ENCODE measurements at places on chromosomes 1 and 21.

GRCh38 chr1:172220376-172220775 is 200.1 kb upstream of the C1orf105 start:
- no peaks in the 10 kb centered on the region for H3K4me1 ChIP-seq
- H3K27ac ChIP-seq = no peak overlapping the region
- DNase-seq = no peak
- H3K36me3 ChIP-seq = no peaks in the 10 kb centered on the region

DNA sequence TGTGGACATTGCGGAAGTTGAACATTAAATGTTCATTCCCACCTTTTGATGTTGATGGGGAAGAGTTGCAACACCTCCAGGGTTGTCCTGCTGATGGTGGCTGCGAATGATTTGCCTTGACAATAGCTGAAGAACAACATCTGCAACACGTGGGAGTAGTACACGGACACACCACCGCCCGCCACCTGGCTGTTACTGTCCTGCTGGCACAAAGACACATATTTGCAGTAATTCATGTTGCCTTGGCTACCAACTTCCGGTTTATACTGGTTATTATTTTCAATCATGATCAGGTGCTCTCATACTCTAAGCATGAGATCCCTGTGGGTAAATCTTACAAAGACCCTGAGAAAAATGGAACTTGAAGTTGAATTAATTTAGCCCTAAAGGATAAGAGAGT is 55.2 kb downstream of the UBR4 start:
- peaks cover 63% of the 10 kb centered on the region for H3K36me3 ChIP-seq
- no peak overlapping the region for H3K4me3 ChIP-seq
- H3K4me1 ChIP-seq = peaks cover 19% of the 10 kb centered on the region
- H3K27ac ChIP-seq = no peak overlapping the region

DNA sequence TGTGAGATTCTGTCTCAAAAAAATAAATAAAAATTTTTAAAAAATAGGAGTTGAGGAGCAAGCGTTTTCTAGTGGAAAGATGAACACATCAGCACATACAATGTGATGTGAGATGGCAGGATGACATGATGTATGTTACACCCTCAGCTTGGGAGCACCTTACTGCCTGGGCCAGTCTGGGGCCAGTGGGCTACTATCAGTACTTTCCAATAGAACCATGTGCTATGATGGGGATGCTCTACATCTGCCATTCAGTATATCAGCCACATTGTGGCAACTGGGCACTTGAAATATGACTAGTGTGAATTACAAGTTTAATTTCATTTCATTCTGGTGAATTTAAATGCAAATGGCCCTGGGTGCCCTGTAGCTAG is 156.0 kb downstream of the PGBD5 start:
- H3K36me3 ChIP-seq = no peaks in the 10 kb centered on the region
- H3K4me3 ChIP-seq = no peak overlapping the region
- H3K27ac ChIP-seq = peak overlapping the region; percentile 54

DNA sequence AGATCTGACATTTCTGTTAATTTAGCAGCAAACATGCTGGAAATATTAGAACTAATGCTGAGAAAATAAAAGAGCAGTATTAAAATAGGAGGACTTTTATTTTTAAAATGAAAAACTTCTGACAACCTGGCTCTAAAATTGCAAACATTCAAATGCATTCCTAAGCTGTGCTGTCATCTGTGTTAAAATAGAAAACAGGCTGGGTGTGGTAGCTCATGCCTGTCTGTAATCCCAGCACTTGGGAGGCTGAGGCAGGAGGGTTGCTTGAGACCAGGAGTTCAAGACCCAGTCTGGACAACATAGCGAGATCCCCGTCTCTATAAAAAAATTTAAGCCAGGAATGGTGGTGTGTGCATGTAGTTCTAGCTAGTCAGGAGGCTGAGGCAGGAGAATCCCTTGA is 44.6 kb downstream of the MIGA1 start:
- H3K36me3 ChIP-seq = no peaks in the 10 kb centered on the region
- peak; percentile 21 for DNase-seq
- H3K4me3 ChIP-seq = no peak overlapping the region
- peaks cover 8% of the 10 kb centered on the region for H3K4me1 ChIP-seq
- H3K27me3 ChIP-seq = no peaks in the 10 kb centered on the region
- peak overlapping the region; percentile 31 for H3K27ac ChIP-seq

GRCh38 chr1:111666828-111667227 is 47.2 kb downstream of the RAP1A start:
- no peak for DNase-seq
- H3K36me3 ChIP-seq = no peaks in the 10 kb centered on the region
- no peaks in the 10 kb centered on the region for H3K27me3 ChIP-seq
- no peak overlapping the region for H3K27ac ChIP-seq

DNA sequence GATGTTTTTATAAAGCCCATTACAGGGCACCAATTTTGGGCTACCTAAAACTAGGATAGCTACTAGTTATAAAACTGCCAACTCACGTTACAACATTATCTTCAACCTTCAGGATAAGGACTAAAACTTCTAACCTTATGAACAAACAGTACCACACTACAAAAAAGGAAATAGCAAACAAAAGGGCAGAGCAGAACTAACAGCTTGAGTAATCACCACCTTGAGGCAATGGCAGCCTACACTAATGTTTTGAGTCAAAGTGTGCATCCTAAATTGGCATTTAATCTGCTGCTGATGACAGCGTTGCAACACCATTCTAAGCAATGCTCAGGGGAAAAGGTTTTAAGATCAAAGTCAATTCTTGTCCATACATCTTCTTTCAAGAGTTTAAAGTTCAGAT is 27.2 kb downstream of the PTP4A2 start:
- DNase-seq = no peak
- H3K4me3 ChIP-seq = no peak overlapping the region
- no peak overlapping the region for H3K27ac ChIP-seq
- no peaks in the 10 kb centered on the region for H3K27me3 ChIP-seq

DNA sequence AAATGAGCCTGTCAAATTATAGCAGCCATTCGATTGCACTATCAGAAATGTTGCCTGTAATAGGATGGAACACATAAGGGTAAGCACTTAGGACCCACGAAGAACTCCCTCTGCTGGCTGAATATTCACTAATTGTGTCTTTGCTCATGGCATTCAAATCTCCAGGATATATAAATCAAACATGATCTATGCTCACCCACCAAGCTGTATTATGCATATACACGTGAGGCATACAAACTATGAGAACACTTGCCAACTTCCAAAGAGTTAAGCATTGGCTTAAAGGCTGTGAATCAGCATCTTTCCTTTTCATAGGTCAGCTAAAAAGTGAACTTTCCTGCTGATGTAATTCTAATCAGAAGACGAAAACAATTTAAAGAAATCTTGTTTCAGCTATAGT is 34.5 kb downstream of the TMPRSS15 start:
- no peaks in the 10 kb centered on the region for H3K36me3 ChIP-seq
- H3K27ac ChIP-seq = no peak overlapping the region
- no peak overlapping the region for H3K4me3 ChIP-seq
- H3K4me1 ChIP-seq = no peaks in the 10 kb centered on the region
- peak; percentile 1 for DNase-seq
- H3K27me3 ChIP-seq = no peaks in the 10 kb centered on the region

- H3K4me1 ChIP-seq = peaks cover 12% of the 10 kb centered on the region
- no peaks in the 10 kb centered on the region for H3K36me3 ChIP-seq
- no peak overlapping the region for H3K27ac ChIP-seq
- no peaks in the 10 kb centered on the region for H3K27me3 ChIP-seq
- DNase-seq = no peak
- no peak overlapping the region for H3K4me3 ChIP-seq
Measured at GRCh38 chr21:16577975-16578374, 848.2 kb downstream of the USP25 start.

DNA sequence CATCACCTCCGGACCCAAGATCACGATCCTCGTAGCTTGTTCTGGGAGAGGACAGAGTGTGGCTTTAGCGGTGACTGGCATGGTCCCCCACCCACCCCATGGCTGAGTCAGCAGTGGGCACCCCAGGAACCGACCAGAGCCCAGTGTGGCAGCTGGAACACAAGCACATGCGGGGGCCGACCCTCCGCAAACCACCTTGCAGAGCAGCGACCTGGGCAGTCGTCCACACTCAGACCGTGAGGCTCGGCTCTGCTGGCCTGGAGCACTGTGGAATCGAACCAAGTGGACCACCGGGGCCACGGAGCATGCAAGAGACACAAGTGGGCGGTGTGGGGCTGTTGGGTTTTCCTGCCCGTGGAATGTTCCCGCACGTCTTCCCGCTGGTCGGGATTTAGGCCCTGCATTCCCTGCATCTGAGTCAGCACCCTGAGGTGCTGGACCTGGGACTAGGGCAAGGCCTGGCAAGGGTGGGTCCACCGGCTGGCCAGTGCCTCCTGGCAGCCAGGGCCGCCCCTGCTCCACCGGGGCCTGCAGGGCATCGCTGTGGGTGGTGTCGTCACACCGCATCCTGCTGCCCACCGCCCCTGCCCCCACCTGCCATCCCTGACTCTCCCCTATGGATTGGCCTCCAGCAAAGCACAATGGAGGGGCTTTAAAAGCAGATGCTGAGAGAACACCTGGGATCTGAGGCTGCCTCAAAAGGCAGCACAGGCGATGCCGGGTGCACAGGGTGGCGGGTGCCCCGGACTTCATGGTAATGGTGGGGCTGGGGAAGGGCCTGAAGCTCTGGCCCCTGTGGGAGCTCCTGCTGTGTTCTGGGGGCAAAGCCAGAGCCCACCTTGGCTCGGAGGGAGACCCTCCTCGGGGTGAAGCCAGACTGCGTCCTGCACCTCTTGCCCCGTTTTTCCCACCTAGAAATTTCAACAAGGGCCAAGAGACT is 18.5 kb downstream of the MORN1 start:
- no peaks in the 10 kb centered on the region for H3K36me3 ChIP-seq
- H3K4me3 ChIP-seq = no peak overlapping the region
- no peak for DNase-seq
- no peaks in the 10 kb centered on the region for H3K4me1 ChIP-seq
- H3K27ac ChIP-seq = no peak overlapping the region

DNA sequence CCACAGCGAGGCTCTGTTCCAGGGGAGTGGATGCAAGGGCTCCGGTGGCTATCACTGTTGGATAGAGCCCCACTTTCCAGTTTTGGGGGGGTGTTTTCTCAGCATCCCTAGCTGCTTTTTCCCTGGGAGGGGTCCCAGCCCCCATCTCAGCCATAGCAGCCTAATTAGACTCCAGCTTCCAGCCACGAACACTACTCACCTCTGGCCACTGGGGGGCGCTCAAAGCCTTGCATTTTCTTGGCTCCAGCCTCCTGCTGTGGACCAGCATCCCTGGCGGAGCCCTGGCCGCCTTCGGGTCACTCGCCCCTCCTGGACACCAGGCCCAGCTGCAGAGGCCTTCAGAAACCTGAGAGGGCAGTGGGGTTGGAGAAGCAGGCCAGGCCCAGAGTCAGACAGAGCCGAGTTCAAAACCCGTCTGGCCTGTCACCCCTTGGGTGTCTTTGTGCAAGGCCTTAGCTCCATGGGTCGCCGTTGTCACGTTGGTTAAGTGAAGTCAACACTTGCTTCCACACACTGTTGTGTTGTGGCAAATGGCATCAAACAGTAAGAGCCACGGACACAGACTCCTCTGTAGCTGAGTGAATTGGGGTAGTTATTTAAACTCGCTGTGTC is 93.5 kb upstream of the ACTL8 start:
- no peak overlapping the region for H3K27ac ChIP-seq
- H3K4me3 ChIP-seq = no peak overlapping the region
- no peaks in the 10 kb centered on the region for H3K27me3 ChIP-seq
- DNase-seq = peak; percentile 42
- H3K36me3 ChIP-seq = no peaks in the 10 kb centered on the region
- H3K4me1 ChIP-seq = no peaks in the 10 kb centered on the region
